ENCODE measurements at places on chromosomes 7 and 10. TPM values are rescaled to one million over a fixed set of nuclear protein-coding genes. Genes with fewer than 3 reads are reported as not detected.

DNA sequence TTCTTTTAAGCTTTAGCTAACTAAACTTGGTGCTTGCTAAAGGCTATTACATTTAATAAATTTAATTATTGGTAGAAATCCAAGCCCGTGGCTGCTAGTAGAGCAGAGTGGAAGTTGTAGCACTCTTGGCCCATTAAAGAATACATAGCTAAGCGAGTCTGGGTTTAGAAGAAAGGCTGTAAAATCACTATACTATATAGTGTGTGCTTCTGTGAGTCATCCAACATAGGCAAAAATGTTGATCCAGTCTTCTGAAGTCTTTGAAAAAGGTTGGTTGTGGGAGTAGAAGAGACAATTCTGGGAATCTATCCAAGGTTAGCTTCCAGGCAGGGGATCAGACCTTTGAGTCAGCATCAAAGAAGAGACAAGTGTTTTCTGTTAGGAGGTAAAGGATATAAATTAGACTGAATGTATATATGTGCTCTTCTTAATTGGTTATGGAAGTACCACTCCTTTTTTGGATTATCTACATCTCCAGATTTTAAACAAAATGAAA, 664.2 kb downstream of the NXPH1 start:
- no peak overlapping the region for H3K4me3 ChIP-seq
- no peaks in the 10 kb centered on the region for H3K4me1 ChIP-seq
- H3K36me3 ChIP-seq = no peaks in the 10 kb centered on the region
- H3K27ac ChIP-seq = no peak overlapping the region
- no peak for DNase-seq

The WNT16 gene
- total RNA-seq = 0.09 TPM

GRCh38 chr10:60732198-60732806, 46.0 kb upstream of the CDK1 start:
- peak overlapping the region; percentile 72 for H3K4me3 ChIP-seq
- H3K27me3 ChIP-seq = no peaks in the 10 kb centered on the region
- peak; percentile 35 for DNase-seq
- peak overlapping the region; percentile 94 for H3K27ac ChIP-seq

DNA sequence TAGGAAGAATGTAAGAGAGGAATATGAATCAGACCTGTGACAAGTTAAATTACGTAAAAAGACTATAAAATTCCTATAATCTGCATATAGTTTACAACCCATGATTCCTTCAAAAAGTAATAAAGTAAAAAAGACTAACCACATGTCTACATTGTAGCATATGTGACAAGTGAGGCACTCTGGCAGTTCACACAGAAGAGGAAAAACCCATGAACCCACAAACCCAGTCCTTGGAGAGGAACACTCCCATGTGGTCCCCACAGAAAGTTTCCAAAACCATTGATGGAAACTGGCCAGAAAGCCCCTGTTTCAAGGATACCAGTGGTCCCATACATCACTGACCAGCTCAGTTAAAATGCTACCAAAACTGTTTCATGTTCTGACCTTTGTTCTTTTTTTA, 15.7 kb downstream of the KDM7A start:
- H3K4me1 ChIP-seq = peaks cover 25% of the 10 kb centered on the region
- no peak overlapping the region for H3K4me3 ChIP-seq
- no peaks in the 10 kb centered on the region for H3K27me3 ChIP-seq
- no peaks in the 10 kb centered on the region for H3K36me3 ChIP-seq
- no peak overlapping the region for H3K27ac ChIP-seq

DNA sequence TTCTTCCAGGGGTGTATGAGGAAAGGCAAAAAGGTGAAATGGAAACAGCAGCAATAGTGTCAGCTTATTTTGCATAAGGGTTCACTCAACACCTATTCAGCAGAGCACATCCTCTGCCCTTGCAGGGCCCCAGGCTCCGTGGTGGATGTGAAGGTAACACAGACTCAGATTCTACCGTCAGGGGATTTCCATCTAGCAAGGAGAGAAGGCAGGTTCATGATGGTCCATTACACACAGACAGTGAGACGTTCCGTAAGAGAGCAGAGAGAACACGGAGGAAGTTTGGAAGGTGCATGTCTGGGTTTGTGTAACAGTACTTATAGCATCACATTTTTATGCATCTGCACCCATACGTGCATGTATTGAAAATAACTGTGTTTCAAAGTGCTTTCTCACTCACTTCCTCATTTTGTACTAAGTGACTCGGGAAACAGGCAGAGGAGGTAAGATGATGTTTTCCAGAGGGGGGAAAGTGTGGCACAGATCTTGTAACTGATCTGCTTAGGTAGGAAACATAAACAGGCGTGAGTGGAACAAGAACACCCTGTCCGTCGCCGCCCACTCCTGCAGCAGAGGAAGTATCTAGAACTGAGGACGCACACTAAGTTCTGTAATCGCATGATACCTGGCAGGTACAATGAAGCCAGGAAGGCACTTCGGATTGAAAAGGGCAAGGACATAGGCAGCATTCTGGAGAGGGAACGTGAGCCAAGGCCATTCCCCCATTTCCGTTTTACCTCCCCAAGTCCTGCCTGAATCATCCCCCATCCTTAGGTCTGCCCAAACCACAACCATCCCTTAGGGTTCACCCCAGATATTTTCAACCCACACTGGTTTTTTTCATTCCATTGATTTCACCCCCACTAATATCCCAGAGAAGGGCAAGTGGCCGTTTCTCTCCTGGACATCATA, 1.0 kb upstream of the ENO4 start:
- no peak for DNase-seq
- peaks cover 16% of the 10 kb centered on the region for H3K4me1 ChIP-seq
- no peaks in the 10 kb centered on the region for H3K27me3 ChIP-seq
- no peak overlapping the region for H3K27ac ChIP-seq
- H3K4me3 ChIP-seq = peak overlapping the region; percentile 11

DNA sequence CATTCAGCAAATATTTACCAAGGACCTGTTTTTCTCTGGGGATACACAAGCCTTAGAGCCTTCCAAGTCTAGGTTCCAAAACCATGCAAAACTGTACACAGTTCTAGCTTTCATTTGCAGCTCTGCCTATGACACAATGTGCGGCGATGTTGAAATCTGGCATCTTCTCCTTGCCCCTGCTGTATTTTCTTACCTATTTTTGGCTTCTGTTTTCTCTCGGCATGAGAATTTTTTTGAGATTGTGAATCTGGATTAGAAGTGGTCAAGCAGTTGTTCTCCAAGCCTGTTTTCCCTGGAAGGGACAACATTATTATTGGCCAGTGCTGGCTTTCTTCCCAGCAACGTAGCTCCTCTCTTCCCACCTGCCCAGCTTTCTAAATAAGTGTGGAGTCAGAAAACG, 176.3 kb downstream of the CREB5 start:
- no peak overlapping the region for H3K4me3 ChIP-seq
- no peak for DNase-seq
- no peaks in the 10 kb centered on the region for H3K4me1 ChIP-seq
- H3K36me3 ChIP-seq = no peaks in the 10 kb centered on the region
- no peaks in the 10 kb centered on the region for H3K27me3 ChIP-seq

The PHYHIPL gene
- total RNA-seq = 0.25 TPM

The LIPN gene
- total RNA-seq = 0.55 TPM

DNA sequence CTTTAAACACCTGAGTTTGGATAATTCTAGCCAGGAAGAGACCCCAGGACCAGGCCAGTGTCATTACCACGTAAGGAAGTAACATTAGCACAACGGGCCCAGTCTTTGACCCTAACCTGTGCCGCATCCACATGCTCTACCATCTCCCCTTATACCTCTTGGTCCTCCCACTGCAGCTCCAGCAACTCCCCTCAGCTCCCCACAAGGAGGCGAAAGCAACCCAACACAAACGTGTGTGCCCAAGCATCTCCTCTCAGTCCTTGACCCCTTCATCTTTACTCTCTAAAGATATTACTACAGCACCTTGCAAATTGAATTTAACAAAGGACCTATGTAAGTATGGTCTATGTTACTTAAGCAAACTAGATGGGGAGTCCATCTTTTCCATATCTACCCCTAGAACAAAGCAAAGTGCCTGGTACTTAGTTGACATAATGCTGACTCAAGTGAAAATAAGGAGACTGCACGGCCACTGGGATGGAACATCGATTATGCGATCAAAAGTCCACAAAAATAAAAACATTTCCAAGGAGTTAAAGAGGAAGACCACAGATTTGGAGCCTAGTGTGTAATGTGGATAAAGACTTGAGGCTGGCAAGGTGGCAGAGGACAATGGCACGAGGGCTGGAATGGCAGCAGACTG, 147.7 kb downstream of the JAZF1 start:
- H3K4me1 ChIP-seq = peaks cover 10% of the 10 kb centered on the region
- no peak overlapping the region for H3K4me3 ChIP-seq
- H3K27me3 ChIP-seq = no peaks in the 10 kb centered on the region

The SPDYE16 gene
- total RNA-seq = 0.28 TPM

Measured in lung (tissue), 17 donors.